ENCODE measurements at places on chromosomes 12 and 14.

- no peak for DNase-seq
These were observed 8.7 kb downstream of the ZCCHC8 start for GRCh38 chr12:122491991-122492390.

DNA sequence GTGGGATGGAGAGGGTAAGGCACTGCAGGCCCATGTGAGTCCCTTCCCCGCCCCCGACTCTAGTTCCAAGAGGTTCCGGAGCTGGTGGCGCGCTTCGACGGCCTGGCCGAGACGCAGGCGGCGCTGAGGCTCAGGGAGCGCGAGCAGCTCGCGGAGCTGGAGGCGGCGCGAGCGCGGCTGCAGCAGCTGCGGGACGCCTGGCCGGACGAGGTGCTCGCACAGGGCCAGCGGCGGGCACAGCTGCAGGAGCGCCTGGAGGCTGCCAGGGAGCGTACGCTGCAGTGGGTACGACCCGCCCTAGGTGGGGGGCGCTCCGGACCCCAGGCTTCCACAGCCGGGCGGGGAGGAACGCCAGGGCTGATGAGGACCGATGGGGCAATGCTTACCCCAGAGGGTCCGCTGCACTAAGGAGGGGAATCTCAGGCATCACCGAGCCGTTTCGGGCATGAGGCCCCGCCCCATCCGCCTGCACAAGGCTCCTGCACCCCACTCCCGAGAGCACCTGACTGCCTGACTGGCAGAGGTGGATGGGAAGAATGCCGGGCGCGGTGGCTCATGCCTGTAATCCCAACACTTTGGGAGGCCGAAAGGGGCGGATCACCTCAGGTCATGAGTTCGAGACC, 4.9 kb downstream of the CFAP73 start:
- peak; percentile 28 for DNase-seq

- no peak for DNase-seq
These were observed 27.5 kb downstream of the RIC8B start for GRCh38 chr12:106801830-106802533.

DNA sequence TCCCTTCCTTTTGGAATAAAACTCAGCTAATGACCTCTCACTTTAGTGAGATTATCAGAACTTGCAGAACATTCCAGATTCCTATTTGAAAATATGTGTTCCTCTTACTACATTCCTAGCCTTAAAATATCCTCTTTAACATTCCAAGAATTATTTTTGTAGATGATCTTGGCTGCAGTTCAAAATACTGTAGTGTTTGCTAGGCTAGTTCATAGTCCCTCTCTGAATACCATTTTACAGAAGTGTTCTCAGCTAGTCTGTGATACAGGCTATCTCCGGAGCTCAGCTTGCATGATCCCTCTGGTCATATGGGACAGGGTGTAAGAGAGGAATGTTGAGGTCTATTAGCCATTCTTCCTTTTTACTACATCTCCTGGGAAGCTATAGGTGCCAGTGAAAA, 17.6 kb upstream of the GPR33 start:
- DNase-seq: peak; percentile 62

DNA sequence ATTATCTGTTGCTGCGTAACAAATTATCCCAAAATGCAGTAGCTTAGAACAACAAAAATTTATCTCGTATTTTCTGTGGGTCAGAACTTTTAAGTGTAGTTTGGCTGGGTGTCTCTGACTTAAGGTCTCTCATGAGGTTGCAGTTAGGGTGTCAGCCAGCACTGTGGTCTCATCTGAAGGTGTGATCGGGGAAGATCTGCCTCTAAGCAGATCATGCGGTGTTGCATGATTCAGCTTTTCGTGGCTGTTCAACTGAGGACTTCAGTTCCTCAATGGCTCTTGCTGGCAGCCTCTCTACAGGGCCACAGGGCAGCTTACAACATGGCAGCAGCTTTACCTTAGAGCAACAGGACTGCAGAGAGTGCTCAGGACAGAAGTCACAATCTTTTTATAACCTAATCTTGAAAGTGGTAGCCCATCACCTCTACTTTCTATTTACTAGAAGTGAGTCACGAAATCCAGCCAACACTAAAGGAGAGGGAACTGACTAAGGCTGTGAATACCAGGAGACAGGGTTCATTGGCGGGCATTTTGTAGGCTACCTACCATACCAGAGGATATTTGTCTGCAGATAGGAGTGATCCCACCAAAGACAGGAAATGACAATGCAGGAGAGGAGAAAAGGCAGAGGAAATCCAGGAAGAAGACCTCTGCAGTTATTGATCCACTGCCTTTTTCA, 1.8 kb upstream of the TMPRSS12 start:
- DNase-seq: no peak

DNA sequence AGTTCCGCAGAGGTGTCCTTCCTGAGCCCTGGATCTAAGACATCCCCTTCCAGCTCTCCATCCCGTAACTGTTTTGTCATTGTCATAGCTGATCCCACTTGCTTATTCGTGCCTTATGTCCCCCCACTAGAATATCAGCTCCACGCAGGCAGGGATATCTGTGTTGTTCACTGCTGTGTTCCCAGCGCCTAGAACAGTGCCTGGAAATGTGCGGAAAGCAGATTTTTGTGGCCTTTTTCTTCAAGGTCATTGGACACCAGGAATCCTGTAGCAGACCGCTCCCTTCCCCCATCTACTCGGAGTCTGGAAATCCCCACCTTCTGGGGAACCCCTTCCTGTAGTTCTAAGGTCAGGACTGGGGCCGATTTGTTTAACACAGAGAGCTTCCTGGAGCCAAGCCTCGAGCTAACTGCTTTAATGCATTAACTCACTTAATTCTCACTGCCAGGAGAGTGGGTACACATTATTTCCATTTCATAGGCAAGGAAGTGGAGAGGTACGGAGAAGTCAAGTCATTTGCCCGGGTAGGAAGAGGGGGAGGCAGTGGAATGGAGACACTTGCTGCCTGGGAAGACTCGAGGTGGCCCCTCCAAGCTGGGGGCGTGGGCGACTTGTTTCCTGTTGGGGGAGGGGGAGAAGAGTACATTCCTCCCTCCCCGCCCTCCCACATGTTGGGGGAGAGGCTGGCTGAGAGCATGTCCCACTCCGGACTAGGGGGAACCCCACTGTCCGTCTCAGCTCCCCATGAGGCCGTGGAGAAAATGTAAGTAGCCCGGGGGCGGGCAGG, 1.2 kb upstream of the SH2B3 start:
- no peak for DNase-seq

- no peak for DNase-seq
These were observed 5.2 kb upstream of the SLC8B1 start for GRCh38 chr12:113340061-113340460.

- DNase-seq: no peak
These were observed 12.9 kb downstream of the BTBD7 start for GRCh38 chr14:93319958-93320357.

- DNase-seq: no peak
These were observed 42.3 kb downstream of the NPAS3 start for GRCh38 chr14:32980902-32981501.

GRCh38 chr14:101066826-101067510, 163.4 kb upstream of the RTL1 start:
- DNase-seq: no peak

DNA sequence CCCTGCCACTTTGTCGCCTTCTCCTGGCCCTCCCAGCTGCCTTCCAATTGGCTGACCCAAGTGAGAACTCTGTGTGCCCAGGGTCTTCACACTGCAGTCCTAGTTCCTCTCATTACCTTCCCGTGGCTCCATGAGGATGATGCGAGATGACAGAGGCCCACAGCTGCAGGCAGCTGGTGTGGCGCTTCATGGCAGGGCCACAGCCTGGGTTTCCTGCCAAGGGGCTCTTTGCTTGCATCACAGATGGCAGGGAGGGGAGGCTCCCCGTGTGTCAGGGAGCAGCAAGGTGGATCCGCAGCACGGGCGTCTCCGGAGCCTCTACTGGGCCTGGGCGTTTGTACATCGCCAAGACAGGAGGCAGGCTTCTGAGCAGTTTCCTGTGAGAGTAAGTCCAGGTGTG, 28.9 kb downstream of the DEGS2 start:
- DNase-seq: no peak

DNA sequence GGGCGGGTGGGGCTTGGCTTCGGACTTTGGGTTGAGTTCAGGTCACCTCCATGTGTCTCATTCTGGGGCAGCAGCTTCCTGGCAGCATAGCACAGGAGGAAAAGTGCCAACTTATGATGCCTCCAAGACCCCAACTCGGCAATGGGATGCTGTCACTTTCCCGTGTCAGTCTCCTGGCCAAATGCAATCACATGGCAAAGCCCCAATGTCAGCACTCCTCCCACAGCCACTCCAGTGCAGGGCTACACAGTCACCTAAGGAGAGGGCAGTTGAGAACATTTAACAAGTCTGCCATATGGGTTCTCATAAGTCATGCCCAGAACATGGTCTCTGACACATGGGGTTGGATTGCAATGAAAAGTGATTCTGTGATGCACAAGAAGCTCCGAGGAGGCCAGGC, 26.7 kb downstream of the ELK3 start:
- no peak for DNase-seq

DNA sequence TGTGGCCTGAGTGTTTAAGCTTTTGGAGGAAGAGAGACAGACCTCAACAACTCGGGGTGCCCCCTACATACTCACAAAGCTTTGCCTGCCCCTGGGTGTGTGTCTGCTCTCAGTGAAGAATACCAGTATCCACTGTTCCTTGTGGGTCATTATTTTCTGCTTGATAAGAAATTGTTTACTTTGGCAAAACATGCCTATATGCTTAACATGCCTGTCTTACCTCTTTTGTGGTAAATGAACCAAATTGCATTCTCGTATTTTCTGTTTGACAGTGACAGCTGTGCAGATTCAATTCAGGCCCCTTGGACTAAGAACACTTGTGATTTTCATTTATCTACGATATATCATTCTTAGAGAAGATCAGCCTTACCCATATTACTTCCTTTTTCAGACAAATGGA, 50.6 kb upstream of the REP15 start:
- DNase-seq: no peak

DNA sequence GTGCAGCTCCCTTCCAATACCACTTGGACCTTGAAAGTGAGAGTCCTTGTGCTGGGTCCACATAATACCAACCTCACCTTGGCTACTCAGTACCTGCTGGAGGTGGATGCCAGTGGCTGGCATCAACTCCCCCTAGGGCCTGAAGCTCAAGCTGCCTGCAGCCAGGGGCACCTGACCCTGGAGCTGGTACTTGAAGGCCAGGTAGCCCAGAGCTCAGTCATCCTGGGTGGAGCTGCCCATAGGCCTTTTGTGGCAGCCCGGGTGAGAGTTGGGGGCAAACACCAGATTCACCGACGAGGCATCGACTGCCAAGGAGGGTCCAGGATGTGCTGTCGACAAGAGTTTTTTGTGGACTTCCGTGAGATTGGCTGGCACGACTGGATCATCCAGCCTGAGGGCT, 5.7 kb upstream of the INHBE start:
- DNase-seq: no peak

DNA sequence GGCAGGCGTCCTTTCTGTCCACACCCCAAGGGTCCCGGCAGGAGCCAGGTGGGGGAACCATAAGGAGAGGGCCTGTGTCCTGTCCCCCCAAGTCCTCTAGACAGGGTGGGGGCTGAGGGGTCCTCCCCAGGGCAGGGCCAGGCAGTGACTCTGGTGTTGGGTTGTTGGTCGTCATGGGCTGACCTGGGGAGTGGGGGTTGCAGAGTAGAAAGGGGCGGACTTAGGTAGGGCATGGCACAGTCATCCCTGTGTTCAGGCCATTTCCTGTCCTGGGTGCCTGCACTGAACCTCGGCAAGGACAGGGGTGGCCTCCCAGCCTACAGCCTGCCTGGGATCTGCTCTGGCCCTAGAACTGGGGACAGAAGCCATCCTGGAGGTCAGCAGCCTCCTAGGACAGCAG, 356.2 kb downstream of the TMEM121 start:
- DNase-seq: no peak

DNA sequence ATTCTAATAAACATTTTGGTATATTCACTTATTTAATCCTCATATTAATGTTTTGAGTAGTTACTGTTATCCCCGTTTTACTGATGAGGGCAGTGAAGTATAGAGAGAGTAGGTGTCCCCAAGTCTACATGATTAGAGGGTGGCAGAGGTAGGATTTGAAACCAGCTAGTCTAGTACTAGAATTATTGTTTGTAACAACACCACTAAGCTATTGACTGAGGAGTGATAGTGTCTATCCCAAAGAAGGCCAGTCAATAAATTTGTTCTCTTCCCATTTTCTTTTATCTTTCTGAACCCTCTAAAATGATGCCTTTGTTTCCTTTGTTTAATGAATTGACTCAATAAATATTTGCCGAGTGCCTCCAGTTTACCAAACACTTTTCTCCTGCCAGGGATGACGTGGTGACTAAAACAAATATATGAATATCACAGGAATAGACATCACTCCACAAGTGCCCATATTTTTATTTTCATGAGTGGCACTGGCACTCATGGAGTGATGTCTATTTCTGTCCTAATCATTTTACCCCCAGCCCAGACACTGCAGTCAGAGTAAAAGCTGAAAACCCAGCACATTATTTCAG, 247.5 kb downstream of the SLC16A7 start:
- no peak for DNase-seq

DNA sequence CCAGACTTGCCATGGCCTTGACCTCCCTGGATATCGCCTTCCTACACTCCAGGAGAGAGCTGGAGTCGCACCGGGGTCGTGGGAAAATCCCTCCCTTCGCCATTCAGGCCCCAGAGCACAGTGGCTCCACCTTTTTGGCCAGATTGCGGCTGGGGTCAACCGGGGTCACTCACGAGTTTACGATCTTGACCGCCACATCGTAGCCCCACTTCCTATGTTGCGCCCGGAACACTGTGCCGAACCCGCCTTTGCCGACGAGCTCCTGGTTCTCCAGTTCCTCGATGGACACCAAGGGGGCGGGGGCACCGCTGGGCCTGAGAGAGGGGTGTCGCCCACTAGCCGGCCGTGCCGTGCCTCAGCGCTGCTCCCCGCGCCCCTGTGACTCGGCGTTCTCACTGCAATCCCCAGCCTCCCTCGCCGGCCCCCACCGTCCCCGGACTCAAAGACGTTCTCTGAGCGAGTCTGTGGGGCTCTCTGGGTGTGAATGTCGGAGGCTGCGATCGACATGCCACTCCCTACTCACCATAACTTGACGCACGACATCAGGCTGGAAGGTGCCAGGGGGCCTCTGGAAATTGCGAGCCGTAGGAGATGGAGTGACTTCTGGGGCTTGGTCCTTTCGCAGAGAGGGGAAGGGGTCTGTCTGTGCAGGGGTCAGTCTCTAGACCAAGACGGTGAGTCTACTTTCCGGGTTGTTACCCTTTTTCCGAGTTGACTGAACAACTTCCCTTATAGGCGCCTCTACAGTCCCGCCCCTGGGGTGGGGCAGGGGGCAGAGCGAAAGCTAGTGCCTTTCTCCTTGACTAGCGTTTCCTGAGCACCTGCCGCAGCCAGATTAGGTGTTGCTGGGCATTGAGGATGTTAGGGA, at the start of gene RIPK3:
TSS of gene RIPK3 (minus strand) at position 708 of the 868 bp plus-strand sequence. CDS start at position 543, 165 bp downstream.
- no peak for DNase-seq

GRCh38 chr12:42996869-42997431, 407.4 kb upstream of the PRICKLE1 start:
- no peak for DNase-seq

- DNase-seq: peak; percentile 27
These were observed 73.5 kb downstream of the PPP2R5C start for GRCh38 chr14:101834800-101835547.

GRCh38 chr12:42912367-42912766, 322.8 kb upstream of the PRICKLE1 start:
- no peak for DNase-seq
